ENCODE measurements at places on chromosomes 3 and 15.

- no peak for DNase-seq
Measured at GRCh38 chr3:18474202-18474601, 49.1 kb upstream of the SATB1 start.

DNA sequence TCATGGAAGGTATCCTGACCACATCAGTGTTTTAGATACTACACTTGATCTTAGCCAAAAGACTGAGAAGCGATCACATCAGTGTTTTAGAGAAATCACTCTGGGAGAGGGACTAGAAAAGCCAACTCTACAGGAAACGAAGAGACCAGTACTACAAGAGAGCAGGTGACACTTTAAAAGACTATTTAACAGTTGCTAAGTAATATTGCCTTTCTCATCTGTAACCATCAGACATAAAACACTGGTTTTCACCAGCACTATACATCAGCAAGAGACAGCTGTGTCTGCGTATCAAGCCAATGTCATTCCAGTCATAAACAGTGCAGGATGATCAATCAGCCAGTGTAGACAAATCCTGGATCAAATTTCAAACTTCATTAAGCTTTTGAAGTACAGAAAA is 66.7 kb downstream of the GLB1 start:
- DNase-seq, result no peak

DNA sequence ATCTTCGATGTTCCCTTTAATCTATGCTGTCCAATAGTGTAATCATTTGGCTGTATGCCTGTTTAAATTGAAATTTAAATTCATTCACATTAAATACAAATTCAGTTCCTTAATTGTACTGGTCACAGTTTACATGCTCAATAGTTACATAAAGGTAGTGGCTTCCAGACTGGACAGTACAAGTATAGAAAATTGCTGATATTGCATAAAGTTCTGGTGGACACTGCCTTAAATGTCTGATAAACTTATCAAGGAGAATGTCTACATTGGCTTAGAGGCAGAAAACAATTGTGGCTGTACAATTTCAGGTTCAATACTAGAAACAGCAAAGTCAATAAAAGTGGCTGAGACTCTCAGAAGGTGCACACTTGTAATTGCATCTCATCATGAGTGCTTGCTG is 365.2 kb downstream of the RBMS3 start:
- DNase-seq, result no peak

- DNase-seq, result no peak
Measured at GRCh38 chr15:31336593-31337295, 10.1 kb downstream of the KLF13 start.

DNA sequence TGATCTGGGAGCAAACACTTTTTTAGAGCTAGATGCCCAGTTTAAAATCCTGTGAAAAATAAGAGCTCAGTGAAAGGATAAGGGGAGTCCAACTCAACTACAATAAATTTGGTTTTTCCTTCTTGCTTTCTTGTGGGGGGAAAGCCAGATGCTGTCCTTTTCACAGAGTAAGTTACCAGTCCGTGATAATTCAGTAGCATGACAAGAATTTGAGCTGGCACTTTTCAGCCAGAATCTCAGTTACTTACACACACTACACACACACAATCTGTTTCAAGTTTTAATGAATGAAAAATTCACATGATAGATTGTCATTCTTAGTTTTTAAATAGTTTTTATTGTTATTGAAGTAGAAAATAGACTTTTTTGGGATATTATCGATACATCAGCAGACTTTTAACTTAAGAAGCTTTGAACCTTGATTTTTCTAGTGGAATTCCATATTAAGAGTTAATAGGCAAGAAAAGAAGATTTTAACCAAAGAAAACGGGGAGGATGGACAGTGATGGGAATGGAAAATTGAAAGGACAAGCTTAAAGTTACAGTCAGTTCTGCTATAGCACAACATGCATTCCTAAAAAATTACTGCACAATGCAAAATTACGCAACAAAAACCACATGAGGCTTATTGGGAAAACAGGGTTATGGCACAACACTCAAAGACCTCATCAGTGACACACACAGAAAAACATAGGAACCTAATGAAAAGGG is 47.0 kb downstream of the PSMD6 start:
- DNase-seq, result no peak

DNA sequence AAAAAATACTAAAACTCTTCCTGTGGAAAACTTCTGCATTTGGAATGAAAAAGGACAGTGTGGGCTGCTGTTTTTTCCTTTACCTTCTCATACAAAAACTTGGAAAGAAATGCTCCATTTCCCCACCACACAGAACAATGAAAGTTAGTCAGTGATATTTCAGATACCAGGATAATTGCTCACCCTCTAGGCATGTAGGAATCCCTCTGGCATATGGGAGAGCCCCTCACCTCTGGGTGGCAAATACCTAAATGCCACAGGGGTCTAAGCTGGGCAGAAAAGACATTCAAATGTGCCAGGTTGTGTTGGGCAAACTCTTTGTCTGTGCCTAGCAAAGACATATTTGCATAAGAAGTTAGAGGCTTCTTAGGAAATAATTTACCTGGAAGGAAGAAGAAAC is 560.3 kb upstream of the NR2F2 start:
- no peak for DNase-seq

DNA sequence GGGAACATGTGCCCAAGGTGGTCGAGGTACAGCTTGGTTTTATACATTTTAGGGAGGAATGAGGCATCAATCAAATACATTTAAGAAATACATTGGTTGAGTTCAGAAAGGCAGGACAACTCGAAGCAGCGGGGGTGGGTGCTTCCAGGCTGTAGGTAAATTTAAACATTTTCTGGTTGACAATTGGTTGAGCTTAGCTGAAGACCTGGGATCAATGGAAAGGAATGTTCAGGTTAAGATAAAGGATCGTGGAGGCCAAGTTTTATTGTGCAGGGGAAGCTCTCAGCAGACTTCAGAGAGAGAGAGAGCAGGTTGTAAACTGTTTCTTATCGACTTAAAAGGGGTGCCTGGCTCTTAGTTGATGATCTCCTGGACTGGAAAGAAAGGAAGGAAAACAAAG is 11.3 kb downstream of the CPN2 start:
- DNase-seq, result no peak

GRCh38 chr3:179081885-179082284 is 10.3 kb upstream of the ZMAT3 start:
- no peak for DNase-seq

- DNase-seq, result no peak
Measured at GRCh38 chr15:35973029-35973428, 427.1 kb upstream of the DPH6 start.

GRCh38 chr3:118734664-118735063 is 300.0 kb downstream of the IGSF11 start:
- no peak for DNase-seq

DNA sequence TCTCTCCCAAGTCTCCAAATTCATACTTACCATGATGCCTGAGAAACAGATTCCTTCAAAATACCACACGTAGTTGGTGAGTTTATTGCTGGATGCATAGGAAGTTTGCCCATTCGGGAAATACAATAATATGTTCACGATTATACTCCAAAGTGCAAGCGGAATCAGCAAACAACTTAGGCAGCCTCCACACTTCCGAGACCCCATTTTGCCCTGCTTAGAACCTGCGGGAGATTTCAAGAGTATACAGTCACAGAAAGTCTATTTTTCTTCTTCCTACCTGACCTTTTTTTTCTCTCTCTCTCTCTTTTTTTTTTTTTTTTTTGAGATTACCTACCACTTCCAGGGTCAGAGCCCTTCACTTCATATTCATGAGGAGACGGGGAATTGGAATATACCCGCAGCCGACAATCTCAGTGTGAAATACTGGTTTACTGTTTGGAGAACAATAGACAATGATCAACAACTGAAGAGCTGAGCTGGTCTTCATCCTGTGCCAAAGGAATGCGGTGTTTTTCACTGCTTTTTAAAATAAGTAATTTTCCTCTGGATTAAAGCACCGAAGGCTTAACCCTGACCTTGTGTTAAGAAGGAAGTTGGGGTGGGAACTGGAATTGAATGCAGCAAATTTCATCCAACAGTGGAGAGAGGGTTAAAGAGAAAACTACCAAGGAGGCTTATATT is at the start of gene TM4SF18:
TM4SF18 (minus strand) TSS at position 461 of the 684 bp plus-strand sequence; CDS start at position 207, 254 bp downstream.
- DNase-seq, result no peak

All from NCI-H2081 (cell line).